NCI-H146 (cell line): ENCODE measurements at places on chromosomes 4 and X.
A peak's percentile ranks its signal among the peaks of the same experiment; 100 is the strongest.

GRCh38 chr4:151567056-151567455 is 158.1 kb downstream of the FHIP1A start:
- peak; percentile 10 for DNase-seq

- DNase-seq, result no peak
Measured at GRCh38 chrX:106802063-106802387, 448 bp upstream of the TBC1D8B start.

GRCh38 chrX:120244395-120244734 is 6.2 kb upstream of the ZBTB33 start:
- DNase-seq, result no peak

GRCh38 chrX:140360284-140360683 is 144.6 kb downstream of the SOX3 start:
- peak; percentile 0 for DNase-seq

- DNase-seq, result no peak
Measured at GRCh38 chr4:34790131-34790530, 1454.2 kb downstream of the ARAP2 start.

DNA sequence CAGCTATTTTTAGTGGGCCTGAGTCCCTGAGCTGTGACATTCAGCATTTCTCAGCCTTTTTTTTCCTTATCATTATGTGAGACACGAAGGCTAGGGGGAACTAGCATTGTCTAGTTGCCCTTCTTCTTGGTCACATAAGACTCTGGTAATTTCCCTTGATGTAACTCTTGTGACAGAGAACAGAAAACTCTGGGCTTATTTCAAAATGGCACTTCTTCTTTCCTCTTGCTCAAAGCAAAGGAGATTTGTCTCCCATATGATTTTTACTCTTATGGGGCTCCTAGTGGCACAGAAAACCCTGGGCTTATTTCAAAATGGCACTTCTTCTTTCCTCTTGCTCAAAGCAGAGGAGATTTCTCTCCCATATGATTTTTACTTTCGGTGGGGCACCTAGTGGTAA is 14.7 kb downstream of the ATXN3L start:
- DNase-seq, result no peak

DNA sequence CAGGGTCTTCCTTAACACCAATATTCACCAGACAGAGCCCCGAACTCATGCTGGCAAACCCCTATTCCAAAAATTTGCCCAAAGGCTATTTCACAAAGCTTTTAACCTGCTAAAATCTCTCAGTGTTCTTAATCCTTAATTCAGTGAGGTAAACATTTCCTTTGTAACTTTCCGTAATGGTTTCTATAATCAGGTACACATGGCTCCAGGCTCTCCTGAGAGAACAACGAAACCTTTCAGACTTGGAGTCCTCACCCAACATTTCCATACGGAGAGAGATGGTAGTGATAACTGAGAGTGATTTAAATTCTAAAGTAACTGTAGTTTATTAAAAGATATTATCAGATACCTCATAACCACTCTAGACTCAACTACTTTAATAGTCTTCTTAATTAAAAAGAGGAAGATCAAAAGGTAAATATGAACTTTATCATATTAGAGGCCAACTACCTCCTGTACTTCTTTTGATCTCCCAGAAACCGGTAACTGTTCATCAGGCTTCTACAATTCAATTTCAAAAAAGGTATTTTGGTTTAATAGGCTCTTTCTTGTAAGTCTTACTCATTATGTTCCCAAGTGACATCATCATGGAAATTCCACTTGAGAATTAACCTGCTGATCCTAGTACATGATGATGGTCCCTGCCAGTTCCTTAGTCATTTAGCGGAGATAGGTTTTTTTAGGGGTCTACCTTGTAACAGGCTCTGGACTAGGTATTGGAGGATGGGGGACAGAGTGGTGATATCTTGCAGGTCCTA is 91.4 kb upstream of the UCP1 start:
- no peak for DNase-seq

- no peak for DNase-seq
Measured at GRCh38 chr4:164224871-164225270, 529.1 kb upstream of the SMIM31 start.

DNA sequence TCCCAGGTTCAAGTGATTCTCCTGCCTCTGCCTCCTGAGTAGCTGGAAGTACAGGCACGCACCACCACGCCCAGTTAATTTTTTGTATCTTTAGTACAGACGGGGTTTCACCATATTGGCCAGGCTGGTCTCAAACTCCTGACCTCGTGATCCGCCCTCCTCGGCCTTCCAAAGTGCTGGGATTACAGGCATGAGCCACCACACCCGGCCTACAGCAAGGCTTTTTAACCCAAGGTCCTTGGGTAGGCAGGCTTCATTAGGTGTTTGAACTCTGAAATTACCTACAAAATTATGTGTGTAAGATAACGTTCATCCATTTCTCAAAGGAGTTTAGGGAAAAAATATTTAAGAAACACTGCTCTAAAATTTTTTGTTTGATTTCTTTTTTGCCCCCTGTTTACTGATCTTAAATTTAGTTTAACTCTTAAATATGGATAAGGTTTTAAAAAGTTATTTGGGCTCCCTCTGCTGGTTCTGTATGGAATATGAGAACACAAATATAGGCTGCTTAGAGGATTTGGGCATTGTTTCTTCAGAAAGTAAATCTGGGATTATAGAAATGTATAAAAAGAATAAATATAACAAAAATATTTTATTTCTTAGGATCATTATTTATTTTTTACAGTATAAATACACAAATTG is 92.8 kb downstream of the CBR4 start:
- DNase-seq, result no peak

- no peak for DNase-seq
Measured at GRCh38 chr4:7019367-7019766, 23.8 kb upstream of the TADA2B start.

DNA sequence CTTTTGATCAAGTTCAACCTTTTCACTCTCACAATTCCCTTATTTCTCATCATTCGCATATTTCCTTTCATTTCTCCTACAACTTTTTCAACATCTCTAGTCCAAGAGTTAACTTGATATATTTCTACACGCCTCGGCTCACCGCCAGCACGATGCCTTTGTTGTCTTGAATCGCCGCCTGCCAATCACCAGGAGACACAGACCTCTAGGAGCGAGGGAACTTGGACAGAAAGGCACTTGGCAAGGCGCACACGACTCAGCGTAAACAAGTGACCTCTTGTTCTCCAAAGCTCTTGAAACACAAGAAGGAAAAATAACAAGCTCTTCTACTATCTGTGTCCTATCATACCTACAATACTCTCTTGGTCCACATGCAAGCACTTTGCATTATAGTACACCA is 27.1 kb upstream of the RBMX start:
- DNase-seq, result no peak

DNA sequence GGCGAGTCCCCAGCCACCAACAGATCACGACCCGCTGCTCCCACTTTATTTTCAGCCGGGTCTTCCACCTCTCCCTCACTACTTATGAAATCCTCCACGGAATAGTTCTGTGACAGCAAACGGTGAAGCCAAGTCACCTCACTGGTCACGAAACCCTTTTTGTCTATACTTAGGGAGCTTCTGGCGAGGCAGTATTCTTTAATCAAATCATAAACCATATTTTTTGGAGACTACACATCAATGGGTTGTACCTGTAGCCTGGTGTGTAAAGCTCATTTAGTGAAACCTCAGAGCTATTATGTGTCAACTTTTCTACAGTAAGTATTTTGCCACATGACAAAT is 809 bp upstream of the H2AZ1 start:
- no peak for DNase-seq
